Stimulated activated naive B cell treated with anti-CD40 and anti-IgM and Interleukin-4, amounts not matched to agents 10 μg/mL and 1 μg/mL and 100 μg/mL, for 72 hours (primary cell): ENCODE measurements at places on chromosomes 2 and 18.

GRCh38 chr2:224242561-224242960, 159.3 kb downstream of the FAM124B start:
- DNase-seq, result no peak

DNA sequence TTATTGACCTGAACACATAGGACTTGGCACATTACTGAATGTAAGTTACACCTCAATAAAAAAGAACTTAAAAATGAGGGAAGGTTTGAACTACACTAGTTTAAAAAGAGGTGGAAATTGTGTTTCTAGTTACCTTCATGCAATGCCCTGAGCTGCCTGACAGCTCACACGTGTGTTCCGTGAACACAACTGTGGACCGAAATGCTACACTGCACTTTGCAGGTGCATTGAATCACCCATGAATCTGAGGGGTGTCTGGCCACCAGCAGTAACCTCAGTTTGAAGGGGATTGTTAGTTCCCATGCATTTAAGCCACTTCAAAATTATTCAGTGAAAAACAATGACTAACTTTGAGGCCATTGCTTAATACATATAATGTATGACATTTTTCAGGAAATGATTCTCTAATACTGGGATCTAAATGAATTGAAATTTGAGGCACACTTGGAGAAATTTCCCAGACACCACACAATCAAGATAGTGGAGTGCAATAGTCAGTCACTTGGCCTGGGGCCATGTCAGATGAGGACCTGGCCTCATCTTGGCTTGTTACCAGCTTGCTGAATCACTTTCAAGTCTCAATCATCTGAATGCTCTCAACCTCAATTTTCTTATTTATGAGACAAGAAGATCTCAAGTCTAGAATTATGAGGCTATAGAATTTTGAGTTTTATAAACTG, 59.3 kb downstream of the MYL12B start:
- DNase-seq, result no peak

DNA sequence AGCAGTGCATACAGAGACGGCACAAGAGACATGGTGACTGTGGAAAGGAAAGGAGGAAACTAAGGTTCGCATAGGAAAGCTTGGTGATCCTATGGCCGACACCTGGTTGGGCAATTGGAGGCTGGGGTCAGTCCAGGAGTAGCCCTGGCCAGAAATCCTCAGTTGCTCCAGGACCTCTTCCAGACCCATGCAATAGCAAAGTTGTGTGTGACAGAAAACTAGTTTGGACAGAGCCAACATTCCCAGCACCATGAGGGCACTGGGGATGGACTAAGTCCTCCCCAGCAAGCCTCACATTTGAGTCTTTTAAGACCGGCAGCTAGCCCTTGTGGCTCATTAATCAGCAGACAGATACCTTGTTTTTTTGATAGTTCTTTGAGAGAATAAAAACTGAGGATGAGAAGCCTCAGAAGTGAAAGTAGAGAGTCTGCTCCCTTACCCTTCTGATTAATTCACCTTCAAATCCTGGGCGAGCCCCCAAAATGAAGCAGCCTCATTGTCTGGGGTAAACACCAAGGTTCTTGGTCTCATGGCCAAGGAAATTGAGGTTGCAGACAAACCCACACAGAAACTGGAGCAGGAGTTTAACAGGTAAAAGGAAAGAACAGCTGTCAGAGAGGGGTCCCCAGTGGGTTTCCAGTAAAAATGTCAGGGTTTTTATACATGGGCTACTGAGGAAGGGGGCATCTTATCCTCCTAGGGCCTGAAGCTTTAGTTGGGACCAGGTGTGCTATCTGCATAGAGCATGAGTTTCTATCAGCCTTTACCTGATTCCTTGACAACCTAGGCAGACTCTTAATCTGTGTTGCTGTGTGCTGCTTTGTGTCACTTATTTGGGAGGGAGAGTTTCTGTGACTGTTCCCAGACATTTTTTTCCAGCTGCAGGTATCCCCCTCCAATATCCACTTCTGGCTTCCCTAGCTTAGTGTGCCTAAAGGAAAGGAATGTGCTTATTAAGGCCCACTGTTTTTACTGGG, 39.1 kb downstream of the STK17B start:
- peak; percentile 51 for DNase-seq

DNA sequence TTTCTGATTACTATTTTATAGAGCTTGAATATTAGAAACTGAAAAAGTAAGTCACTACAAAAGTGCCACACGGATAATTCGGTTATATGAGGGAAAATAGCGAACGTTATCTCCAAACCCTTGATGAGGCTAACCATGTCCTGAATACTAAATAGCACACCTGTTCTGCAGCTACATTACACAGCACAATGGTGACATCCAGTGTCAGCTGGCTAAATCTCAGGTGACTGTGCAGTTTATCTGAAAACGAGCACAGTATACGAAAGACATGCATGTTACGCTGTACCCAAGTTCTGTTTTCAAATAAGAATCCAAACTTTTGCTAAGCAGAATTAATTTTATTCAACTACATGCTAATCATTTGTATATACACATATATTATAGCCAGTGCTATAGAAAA, 9.0 kb downstream of the CCDC68 start:
- no peak for DNase-seq

- no peak for DNase-seq
These were observed 200.9 kb upstream of the FN1 start for GRCh38 chr2:215636816-215637215.

GRCh38 chr18:59129951-59130703, 9.6 kb upstream of the SEC11C start:
- no peak for DNase-seq

GRCh38 chr2:160294339-160294803, 94.3 kb upstream of the ITGB6 start:
- no peak for DNase-seq

DNA sequence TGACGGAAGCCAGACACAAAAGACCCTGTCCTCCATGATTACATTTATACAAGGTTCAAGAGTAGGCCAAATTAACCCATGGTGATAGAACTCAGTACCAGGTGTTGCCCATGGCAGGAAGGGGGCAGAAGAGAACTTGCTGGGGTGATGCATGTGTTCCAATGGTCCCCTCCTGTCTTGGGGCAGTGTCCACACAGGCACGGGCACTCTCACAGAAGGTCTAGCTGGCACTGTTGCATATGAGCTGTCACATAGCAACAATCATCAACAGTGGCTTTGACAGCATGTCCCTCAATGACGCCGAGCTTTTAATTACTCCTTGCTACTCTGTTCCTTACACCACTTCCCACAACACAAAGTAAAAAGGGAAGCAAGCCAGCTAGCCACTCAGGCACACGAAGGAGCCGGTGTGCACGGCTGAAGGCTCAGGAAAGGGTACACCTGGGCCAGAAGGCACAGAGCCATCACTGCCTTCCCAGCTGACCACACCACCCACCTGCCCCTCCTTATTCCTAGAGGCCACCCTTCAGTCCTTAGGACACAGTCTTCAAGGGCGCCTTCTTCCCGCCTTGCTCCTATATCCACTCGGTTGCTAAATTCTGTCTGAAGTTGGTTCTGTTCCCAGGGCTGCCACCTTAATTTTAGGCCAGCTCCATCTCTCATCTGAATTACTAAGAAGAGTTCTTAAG, 28.9 kb downstream of the RPL31 start:
- no peak for DNase-seq

DNA sequence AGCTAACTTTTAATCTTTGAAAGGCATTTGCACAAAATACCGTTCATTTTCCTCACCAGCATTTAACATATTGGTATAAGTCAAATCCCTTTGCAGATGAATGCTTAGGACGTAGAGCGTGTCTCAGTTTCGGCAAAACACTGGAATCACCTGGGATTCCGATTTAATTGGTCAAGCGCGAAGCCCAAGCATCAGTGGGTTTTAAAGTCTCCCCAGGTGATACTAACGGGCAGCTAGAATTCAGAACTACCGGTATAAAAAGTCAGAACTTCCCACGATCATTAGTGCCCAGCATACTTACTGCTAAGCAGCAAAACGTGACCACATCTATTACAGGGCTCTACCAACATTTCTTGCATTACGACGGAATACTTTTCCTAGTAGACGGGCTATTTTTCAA, 24.6 kb downstream of the ALPK2 start:
- no peak for DNase-seq

GRCh38 chr18:75745147-75745546, 317.6 kb upstream of the SMIM21 start:
- no peak for DNase-seq

- DNase-seq, result no peak
These were observed 36.2 kb downstream of the AQP12A start for GRCh38 chr2:240727913-240728312.

DNA sequence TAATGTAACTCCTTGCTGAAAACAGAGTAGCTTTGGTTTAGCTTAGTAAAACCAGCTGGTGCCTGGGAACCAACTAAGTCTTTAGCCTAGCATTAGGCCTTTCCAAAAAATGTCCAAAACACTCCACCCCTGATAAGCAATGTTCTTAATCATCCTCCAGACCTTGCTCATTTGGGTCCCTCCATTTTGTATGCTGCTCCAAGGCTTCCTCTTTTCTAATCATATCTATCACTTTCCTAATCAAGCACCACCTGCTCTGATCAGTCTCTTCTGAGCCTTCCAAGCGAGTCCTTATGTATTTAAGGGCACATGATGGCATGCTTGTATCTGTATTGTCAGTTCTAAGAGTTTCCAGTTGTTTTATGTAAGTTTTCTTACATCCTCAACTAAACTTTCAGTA, 23.6 kb downstream of the THADA start:
- no peak for DNase-seq

GRCh38 chr2:10790228-10790973, 22.2 kb downstream of the PDIA6 start:
- DNase-seq, result no peak

DNA sequence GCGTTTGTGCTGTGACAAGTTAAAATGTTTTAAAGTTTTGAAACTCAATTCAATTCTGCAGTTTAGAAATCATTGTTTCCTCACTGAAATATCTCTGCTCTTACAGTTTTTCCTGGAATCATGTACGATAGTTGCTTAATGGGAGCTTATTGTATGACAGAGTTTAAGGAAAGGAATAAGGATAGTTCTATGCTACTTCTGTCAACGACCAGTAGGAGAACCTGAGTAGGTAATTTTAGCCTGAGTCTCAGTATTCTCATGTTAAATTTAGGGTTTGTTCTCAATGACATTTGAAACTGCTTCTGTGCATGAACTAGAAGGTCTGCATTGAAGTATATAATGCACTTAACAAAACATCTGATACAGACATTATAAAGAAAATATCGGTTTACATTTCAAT, 361.1 kb downstream of the CPS1 start:
- no peak for DNase-seq

GRCh38 chr2:17847236-17847635, 31.0 kb downstream of the MSGN1 start:
- no peak for DNase-seq

GRCh38 chr2:236662231-236663185, 92.9 kb downstream of the ACKR3 start:
- no peak for DNase-seq

- no peak for DNase-seq
These were observed 160.6 kb upstream of the SMAD7 start for GRCh38 chr18:49111191-49111988.

DNA sequence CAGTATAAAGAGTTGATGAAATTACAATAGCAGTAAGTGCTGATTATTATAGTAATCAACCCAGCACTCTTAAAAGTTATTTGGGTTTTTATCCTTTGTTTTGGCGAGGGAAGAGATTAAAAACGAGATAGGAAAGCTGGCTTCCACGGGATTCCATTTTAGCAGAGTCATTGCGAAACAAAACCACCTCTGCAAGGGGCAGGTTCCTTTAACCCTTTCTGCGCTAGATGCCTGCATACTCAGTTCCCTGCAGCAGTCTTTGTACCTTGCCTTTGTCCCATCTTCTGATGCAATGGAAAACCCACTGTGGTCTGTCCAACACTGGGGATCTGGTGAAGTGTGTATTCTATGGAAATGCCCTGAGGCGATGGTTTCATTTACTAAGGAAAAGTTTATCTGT, 2.7 kb downstream of the YPEL5 start:
- peak; percentile 74 for DNase-seq

DNA sequence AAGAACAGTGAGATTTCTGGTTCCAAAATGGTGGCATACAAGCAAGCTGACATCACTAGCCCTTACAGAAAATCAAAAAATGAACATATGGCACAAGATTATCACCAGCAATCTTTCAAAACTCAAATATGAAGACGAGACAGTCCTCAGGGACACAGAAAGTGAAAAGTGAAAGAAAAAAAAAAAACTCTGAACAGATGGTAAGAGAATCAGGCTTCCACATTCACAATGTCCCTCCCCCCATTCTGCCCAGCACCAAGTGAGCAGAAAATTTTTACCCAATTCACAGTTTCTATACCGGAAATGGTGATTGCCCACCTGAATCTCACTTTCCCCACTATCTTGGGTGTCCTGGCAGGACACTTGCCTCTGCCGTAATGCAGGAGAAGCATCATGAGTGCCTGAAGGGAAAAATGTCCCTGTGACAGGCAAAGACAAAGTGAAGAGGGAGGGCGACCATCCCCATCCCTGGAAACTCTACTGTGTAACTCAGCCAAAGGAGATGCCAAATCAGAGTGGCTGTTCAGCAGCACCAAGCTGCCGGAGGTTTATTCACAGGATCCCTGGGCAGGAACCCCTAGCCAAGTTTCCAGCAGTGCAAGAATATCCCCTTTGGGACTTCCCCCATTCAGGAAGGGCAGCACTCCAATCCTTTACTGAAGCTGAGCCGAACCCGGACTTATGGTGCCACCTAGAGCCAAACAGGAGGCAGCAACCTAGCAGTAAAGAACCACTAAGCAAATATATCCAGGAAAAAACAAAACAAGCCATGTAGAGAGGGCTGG, 312.2 kb downstream of the LRATD1 start:
- no peak for DNase-seq

DNA sequence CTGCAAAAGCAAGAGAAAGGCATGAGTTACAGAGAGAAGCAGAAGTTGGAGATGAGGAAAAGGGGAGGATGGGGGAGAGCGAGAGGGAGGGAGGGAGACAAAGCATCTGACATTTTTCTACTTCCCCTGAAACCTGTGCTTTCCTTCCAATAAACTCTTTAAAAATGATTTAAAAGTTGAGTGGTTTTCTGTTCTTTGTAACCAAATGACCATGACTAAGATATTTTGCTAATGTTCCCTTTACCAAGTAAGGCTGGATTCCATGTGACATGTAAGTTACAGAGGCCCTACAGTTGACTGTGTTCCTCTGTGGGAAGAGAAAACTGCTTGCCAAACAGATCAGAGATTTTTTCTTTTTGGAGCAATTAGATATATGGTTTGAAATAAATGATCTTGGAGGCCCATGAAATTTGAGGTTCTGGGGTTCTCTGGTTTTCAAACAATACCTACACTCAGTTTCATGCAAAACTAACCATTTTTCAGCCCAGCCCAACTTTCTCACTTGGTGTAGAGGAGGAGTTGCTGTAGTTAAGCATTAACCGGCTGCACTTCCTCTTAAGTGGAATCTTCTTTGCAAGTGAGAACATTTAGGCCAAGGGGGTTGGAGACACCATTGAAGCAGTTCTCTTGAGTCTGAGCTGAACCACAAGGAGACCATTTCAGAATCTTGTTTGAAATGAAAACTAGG, 34.5 kb downstream of the INSIG2 start:
- peak; percentile 8 for DNase-seq

DNA sequence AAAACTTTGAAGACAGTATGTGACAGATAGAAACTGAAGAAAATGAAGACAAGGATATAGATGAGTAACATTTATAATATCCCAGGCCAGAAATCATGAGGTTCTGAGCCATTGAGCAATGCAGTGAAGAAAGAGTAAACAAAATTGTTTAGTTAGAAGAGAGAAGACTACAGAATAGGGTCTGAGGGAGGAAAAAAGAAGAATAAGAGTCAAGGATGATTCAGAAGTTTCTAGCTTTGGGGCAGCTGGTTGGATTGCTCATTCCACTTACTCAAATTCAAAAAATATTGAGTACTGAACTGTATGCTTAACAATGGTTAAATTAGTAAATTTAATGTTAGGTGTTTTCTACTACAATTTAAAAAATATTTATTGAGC, 155.0 kb upstream of the OTX1 start:
- DNase-seq, result no peak

- DNase-seq, result no peak
These were observed 132.3 kb downstream of the TTC32 start for GRCh38 chr2:19769513-19769912.
